ENCODE measurements at places on chromosomes 4 and X. TPM values are rescaled to one million over a fixed set of nuclear protein-coding genes. Genes with fewer than 3 reads are reported as not detected.

Gene CFI
- polyA plus RNA-seq: 2.2 TPM

Gene GATA1
- not detected for polyA plus RNA-seq

Gene PAGE4
- polyA plus RNA-seq: not detected

Gene WNK3
- 0.59 TPM for polyA plus RNA-seq

Gene JAKMIP1
- polyA plus RNA-seq: 42.6 TPM

Measured in brain (organoid and tissue), 16 donors.